Fibroblast of skin of abdomen (primary cell): ENCODE measurements at places on chromosomes 1 and 21.

DNA sequence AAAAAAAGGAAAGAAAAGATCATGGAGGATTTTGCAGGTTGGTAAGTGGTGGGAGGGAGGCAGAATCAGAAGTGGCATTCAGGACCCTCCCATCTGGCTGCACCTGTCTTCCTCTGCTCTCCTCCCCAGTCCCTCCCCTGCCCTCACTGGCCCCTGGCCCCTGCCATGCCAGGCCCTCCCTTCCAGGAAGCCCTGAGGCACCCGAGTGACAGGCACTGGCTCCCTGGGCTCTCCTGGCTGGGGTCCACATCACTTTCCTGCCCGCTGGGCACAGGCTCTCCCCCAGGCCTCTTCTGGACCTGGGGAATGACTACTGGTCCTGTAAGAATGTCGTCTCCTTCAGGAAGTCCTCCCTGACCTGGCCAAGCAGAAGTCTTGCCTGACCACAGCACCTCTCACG lies 15.3 kb upstream of the ADARB1 start:
- DNase-seq = no peak

GRCh38 chr1:237115035-237115434 lies 73.1 kb downstream of the RYR2 start:
- DNase-seq = no peak

GRCh38 chr1:21875621-21876063 lies 61.5 kb downstream of the HSPG2 start:
- no peak for DNase-seq

- no peak for DNase-seq
Measured at GRCh38 chr1:155183775-155184221, 10.1 kb downstream of the TRIM46 start.

DNA sequence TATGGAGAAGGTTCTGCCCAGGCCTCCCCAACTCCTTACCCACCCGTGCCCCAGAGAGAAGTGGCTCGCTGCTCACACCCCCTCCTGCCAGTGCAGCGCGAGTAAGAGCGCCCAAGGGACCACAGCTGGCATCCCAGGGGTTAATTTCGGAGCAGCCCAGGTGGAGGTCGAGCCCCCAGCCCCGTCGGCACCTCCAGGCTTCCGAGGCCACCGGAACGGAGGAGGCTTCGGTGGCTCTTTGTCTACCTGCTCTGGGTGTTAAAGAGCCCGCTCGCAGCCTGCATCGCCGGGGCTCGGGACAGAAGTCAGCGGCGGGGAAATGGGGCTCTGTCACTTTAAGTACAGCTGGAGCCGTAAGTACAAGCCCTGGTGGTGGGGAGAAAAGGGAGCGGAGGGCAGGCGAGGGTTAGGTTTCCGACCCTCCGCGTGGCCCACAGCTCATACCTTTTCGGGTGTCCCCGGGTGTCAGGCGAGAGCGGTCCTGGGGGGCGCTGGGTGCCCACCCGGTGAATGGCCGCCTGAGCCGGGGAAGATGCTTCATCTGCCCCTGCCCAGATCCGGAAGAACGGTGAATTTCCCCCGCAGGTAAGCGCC lies 89.4 kb upstream of the IPO9 start:
- no peak for DNase-seq
